D721Med (cell line): ENCODE measurements at places on chromosomes 3 and 15.
A peak's percentile ranks its signal among the peaks of the same experiment; 100 is the strongest.

GRCh38 chr15:89785064-89785773 lies 9.1 kb downstream of the MESP2 start:
- DNase-seq: no peak

- no peak for DNase-seq
Measured at GRCh38 chr3:157238457-157238856, 78.5 kb upstream of the CCNL1 start.

DNA sequence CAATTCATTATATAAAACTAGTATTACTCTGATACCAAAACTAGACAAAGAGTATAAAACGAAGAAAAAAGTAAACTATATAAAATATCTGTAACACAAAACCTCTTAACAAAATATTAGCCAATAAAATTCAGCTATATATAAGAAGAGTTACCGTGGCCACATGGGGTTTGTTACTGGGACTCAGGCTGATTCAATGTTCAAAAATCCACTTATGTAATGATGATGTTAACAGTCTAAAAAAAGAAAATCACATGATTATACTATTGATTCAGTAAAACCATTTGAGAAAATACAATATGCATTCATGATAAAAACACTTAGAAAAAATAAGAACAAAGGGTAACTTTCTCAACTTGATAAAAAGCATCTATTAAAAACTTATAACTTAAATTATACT lies 18.3 kb downstream of the P2RY1 start:
- DNase-seq: no peak

DNA sequence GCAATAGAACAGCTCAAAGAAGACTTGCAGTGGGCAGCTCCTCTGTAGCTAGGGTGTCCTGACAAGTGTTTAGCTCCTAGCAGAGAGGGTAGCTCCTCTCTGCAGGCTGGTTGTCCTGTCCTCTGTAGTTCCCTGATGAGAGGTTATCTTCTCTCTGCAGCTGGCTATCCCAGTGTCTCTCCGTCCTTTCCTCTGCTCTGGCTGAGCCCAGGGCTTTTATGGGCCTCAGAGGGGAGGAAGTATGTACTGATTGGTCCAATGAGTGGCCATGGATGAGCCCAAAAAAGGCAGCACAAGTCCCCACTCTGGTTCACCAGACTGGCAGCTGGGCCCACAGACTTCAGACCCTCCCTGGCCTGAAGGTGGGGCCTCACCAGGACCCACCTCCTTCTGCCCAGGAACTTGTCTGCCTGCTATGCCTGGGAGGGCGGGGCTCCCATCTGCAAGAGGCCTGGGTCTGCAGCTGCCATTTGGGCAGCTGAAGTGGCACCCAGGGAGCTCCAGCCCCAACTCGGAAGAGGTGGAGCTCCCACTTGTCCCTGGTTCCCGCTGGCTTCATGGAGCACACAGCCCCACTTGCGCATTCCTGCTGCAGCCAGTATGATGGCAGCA lies 27.2 kb upstream of the MEX3B start:
- DNase-seq: no peak

DNA sequence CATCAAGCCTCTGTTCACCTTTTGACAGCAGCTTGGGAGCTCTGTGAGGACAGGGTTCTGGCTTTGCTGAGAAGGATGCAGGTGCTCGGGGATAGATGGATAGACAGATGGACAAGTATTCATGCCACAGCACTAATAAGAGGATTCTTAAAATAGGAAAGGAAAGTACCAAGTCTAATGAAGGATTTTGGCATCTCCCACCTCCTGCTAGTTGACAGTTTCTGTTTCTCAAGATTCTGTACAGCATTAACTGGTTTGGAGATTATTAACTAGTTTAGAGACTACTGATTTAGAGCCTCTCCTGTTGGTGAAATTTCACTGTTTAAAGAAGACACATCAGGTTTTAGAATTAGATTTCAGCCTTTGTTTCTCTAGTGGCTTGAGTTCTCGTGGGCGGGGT lies 152.3 kb downstream of the CACNA1D start:
- DNase-seq: no peak

- peak; percentile 83 for DNase-seq
Measured at GRCh38 chr3:126355777-126356372, 1.3 kb downstream of the KLF15 start.

DNA sequence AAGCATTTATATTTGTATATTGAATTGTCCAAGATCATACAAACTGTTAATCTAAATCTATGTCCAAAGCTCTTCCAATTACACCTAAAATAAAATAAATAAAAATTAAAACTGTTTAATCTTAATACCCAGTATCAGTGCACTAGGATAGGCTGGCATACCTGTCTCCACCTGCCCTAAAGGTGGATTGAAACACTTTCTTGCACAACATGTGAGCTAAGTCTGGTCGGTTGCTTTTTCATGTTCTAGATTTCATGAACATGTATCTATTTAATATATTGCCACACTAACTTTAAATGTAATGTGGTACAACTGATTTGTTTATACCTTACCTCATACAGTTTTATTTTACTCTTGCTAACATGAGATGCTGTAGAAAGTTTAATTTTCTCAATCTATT lies 193.0 kb downstream of the VGLL3 start:
- no peak for DNase-seq

DNA sequence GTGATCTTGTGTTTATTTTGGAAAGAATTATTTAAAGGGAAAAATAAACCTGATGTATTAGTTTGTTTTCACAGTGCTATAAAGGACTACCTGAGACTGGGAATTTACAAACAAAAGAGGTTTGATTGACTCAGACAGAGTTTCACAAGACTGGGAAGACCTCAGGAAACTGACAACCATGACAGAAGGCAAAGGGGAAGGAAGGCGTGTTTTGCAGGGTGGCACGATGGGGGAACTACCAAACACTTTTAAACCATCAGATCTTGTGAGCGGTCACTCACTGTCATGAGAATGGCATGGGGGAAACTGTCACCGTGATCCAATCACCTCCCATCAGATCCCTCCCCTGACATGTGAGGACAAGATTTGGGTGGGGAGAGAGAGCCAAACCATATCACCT lies 87.0 kb downstream of the TP63 start:
- DNase-seq: no peak

DNA sequence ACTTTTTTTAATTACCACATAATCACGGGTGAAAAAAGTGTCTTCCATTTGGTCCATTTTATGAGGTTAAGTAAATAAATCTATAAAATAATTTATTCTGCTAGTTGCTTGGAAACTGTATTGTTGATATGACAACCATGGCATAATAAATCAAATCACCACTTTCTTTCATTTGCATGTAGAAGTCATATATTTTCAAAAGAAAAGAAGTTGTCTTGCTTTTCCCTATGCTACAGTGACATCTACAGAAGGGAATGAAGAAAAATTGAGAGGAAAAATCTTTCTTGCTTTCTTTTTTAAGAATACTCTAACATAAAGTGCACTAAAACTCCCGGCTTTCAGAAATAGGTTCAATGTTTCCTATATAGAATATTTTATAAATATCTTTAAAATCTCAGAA lies 228.5 kb downstream of the ZBBX start:
- DNase-seq: no peak

DNA sequence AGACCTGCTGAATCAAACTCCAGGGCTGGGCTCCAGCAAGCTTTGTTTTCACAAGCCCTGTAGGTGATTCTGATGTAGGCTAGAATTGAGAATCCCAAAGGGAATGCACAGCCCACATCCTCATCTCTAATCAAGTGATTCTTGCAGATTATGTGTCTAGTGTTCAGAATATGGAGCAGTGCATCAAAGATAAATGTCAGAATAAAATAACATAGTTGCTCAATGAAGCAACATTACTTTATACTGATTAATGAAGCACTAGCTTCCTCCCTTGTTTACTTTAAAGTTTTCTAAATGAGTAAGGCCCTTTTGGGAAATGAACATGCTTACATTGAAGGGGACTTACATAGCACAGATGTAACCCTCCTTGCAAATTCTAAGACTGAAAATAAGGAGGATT lies 39.2 kb downstream of the NUP210 start:
- no peak for DNase-seq

DNA sequence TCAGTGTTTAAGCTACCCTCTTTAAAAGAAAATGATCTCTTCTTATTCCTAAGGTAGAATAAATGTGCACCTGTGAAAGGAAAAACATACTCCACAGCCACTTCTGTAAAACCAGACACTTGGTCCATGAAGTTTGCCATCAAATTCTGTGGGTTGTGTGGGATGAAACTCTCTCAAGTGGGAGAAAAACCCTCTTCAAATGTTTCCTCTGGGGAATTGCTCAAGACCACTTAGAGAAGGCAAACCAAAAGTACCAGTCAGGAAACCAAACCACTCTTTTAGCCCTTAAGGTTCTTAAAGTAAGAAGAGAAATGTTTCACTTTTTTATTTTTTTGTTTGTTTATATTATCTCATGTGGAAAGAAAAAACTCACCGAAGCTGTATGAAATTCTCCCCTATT lies 1.2 kb downstream of the COL8A1 start:
- DNase-seq: no peak

DNA sequence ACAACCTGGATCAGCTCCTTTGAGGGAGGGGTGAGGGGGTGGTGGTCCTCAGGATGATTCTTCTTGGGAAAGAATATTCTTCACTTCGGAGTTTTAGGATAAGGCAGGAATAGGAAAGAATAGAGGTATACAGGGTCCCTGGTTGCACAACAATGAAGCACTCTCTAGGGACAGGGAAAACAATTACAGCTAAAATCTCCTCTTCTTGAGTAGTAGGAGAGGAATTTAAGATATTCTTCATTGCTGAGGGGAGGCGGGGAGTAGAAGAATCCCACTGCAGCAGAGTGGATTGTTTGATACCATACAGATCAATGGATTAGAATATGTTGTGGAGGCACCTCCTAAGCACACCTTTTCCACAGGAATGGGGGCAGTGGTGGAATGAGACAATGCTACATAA lies 20.5 kb downstream of the SLC9C1 start:
- no peak for DNase-seq

- DNase-seq: no peak
Measured at GRCh38 chr3:82078246-82078645, 316.8 kb upstream of the GBE1 start.

- DNase-seq: no peak
Measured at GRCh38 chr3:113556946-113557335, 24.6 kb downstream of the SIDT1 start.

- DNase-seq: no peak
Measured at GRCh38 chr15:27454281-27455075, 483.5 kb downstream of the GABRG3 start.

DNA sequence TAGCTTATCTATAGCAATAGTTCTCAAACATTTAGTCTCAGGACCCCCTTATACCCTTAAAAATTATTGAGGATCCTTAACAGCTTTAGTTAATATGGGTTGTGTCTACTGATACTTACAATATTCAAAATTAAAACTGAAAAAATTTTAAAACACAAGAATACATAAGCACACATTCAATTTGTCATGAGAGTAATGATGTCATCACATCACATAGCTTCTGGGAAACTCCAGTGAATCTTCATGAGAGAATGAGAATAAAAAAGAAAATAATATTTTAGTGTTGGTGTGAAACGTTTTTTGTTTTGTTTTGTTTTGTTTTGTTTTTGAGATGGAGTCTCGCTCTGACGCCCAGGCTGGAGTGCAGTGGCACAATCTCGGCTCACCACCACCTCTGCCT lies 25.2 kb upstream of the ACP3 start:
- no peak for DNase-seq

DNA sequence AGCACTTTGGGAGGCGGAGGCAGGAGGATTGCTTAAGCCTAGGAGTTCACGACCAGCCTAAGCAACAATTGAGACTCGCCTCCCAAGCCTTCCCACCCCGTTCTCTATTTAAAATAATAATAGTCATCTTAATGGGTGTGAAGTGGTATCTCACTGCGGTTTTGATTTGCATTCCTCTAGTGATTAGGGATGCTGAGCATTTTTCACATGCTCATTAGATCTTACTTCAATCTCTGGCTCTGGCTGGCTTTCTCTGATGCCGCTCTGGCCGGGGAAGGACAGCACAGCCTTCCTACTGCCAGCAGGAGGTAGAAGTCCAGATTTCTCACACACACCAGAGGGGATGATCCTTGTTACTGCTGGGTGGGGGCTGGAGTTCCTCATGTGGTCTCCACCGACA lies 7.4 kb upstream of the EIF4A2 start:
- no peak for DNase-seq

- DNase-seq: no peak
Measured at GRCh38 chr15:85495096-85495495, 114.7 kb downstream of the AKAP13 start.

DNA sequence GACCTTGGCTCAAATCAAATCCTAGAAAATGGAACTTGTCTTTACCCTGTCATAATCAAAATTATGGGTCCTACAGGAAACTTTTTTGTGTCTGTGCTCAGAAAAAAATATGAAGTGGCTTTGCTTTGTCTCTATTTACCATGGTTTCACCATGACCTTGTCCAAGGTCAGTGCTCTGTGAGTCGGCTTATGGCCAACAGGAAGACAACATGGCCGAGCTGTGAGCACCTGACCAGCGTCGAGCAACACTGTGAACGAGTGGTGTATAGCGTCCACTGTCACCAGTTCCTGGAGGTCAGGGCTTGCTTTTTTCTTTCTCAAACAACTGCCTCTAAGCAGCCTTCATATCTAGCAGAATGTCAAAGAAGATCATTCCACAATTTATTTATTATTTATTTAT lies 67.9 kb downstream of the MYO1E start:
- DNase-seq: no peak

DNA sequence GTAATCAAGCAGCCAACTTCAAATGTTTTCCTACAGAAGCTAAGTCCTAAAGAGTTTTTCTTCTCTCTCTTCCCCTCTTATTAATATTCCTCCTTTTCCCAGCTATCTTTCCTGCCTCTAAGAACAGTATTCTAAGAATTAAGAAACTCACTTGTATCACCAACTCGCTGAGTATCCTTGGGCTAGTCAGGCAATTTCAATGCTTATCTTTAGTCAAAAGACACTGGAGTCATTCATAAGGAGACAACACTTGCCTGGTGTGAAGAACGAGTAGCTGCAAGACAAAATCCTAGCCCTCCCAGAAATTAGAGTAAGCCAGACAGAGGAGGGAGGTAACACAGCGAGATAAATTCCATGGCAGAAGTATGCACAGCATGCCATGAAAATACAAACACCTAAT lies 10.7 kb downstream of the VGLL4 start:
- no peak for DNase-seq
